Pons (tissue), 1 donor: ENCODE measurements at places on chromosomes 3 and 15.

DNA sequence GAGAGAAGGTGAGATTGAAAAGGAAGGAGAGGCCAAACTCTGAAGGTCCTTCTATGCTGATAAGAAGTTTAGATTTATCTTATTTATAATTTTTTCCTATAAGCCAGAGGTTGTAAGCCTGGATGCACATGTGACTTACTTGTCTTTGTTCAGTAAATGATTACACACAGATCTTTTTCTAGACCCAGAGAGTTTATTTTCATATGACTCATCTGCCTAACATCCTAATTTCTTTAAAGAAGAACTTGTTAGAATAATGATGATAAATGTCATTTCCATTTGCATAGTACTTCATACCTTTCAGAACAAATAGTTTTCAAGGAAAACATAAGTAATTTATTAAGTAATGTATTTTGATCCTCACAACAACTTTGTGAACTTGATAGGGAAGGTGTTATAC lies 434.8 kb upstream of the DPH6 start:
- DNase-seq, result no peak

- no peak for DNase-seq
Measured at GRCh38 chr3:94226078-94226477, 163.2 kb downstream of the NSUN3 start.

GRCh38 chr3:24377218-24377993 lies 117.2 kb downstream of the THRB start:
- DNase-seq, result no peak

GRCh38 chr3:6354653-6355052 lies 506.3 kb upstream of the GRM7 start:
- DNase-seq, result no peak

- no peak for DNase-seq
Measured at GRCh38 chr3:50592568-50592967, 19.0 kb downstream of the CISH start.
